ENCODE measurements at places on chromosomes 12 and 14.

- no peak for DNase-seq
Observed at GRCh38 chr14:69532561-69533340, 41.9 kb downstream of the CCDC177 start.

DNA sequence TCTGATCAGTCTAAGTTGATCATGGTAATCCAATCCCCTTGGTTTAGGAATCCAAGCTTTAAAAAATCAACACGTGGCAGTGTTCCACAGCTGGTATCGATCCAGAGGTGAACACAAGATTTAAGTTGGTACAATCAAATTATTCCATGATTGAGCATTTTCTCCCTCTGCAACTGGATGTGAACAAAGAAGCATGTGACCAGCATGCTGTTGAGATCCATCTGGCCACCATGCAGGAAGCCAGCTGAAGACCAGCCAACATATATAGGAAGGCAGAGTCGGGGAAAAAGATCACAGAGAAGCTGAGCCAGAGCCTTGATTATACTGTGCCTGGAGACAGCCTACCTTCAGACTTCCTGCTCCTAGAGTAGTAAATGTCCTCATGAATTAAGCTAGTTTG, 158.3 kb downstream of the SEC23A start:
- no peak for DNase-seq

GRCh38 chr14:96130391-96130790, 74.2 kb upstream of the BDKRB2 start:
- DNase-seq, result no peak

DNA sequence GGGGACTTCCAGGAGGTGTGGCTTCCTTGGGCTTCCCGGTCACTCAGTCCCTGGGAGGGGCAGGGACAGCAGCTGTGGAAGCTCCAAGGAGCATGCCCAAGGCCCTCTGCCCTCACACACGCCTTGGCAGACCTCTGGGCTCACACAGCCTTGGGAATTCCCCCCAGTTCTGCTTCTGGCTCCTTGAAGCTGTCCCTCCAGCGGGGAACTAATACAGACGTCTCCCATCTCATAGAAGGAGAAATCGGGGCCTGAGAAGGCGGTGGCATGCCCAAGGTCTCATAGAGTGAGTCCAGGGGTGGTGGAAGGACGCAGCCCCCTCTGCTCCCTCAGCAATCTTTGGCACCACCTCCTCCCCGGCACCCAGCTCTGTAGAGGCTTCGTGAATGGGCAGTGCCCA, 15.7 kb upstream of the TMEM119 start:
- DNase-seq, result no peak

DNA sequence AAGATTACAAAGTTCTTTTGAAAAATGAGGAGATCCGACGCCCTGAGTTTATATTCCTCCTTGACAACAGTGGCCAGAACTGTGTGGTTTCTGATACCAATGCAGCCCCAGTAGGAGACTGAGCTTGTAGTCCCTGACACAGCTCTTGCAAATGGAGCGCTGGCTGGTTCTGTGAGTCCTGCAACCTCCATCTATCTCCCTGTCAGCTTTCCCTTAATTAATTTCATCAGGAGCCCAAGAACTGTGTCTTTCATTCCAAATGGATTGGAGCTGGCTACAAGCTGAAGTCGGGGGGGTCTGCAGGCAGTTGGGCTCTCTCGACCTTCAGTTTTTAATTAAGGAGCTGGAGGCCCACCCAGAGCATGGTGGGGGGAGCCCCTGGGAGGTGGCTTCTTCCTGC, 160.6 kb downstream of the ADGRD1 start:
- DNase-seq, result no peak

DNA sequence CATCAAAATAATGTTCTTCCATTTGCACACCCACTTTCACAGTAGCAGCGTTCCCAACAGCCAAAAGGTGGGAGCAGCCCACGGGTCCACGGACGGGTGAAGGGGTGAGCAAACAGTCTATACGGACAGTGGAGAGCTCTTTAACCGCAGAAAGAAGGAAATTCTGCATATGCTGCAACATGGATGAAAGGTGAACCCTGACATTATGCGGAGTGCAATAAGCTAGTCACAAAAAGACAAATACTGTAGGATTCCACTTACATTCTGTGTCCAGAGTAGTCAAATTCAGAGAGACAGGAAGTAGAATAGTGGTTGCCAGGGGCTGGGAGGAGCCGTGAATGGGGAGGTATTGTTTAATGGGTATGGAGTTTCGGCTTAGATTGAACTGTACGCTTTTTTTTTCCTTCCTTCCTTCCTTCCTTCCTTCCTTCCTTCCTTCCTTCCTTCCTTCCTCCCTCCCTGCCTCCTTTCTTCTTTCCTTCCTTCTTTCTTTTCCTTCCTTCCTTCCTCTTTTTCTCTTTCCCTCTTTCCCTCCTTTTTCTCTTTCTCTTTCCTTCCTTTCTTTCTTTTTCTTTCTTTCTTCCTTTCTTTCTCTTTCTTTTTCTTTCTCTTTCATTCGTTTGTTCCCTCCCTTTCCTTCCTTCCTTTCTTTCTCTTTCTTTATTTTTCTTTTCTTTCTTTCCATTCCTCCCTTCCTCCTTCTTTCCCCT, 15.8 kb upstream of the ANKRD9 start:
- no peak for DNase-seq

DNA sequence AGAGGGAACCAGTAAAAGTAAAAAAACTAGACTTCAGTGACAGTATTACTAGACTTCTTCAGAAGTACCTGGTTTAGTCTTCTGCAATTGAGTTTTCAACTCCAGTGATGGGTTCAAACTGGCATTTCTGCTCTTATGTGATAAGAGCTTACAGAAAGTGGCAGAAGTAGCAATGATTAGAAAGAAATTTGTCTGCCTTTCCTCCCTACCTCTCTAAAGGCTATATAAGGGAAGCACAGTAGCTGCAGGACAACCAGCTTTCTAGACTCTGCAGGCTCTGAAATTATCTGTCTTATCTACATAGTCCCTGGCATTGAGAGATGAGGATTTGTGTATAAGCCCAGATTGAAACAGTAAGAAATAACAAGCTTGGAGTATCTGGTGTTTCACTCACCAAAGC, 107.5 kb downstream of the DAAM1 start:
- DNase-seq, result no peak

DNA sequence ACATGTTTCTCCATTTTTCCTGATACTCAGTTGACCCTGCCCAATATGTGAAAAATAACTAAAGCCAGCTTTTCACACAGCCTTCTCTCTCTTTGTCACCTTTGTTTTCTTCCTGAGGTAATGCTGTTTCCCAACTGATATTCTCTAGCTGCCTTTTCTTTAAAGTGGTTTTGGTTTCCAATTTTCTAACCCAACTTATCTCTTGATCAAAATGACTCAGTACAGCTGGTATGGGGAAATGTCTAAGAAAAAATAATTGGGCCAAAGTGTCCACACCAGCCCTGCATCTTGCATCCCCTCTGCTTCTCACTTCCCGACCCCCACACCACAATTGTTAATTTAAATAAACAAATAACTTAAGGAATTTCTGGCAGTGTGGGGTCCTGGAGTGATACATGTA, 193.8 kb downstream of the SYT1 start:
- DNase-seq, result no peak

DNA sequence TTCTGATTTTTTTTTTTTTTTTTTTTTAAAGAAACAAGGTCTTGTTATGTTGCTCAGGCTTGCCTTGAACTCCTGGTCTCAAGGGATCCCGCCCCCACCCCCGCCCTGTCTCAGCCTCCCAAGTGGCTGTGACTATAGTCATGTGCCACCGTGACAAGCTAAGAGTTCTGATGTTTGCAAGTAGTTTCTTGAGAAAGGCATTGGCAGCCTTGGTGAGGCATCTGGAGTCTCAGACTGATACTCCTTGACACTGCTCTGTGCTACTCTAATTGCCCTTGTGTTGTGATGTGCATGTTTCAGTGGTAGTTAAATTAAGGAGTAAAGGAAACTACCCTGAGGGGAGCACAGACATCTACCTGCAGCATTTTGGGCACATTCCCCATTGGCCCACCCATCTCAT, 46.2 kb upstream of the OR4E1 start:
- DNase-seq, result no peak

DNA sequence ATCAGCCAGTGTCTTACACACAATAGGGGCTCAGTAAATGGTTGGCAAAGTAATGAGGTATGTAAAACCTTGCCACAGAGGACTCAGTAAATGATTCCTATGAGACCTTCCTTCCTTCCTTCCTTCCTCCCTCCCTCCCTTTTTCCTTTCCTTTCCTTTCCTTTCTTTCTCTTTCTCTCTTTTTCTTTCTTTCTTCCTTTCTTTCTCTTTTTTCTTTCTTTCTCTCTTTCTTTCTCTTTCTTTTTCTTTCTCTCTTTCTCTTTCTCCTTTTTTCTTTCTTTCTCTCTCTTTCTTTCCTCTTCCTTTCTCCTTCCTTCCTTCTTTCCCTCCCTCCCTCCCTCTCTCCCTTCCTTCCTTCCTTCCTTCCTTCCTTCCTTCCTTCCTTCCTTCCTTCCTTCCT, 7.5 kb downstream of the SDS start:
- no peak for DNase-seq

DNA sequence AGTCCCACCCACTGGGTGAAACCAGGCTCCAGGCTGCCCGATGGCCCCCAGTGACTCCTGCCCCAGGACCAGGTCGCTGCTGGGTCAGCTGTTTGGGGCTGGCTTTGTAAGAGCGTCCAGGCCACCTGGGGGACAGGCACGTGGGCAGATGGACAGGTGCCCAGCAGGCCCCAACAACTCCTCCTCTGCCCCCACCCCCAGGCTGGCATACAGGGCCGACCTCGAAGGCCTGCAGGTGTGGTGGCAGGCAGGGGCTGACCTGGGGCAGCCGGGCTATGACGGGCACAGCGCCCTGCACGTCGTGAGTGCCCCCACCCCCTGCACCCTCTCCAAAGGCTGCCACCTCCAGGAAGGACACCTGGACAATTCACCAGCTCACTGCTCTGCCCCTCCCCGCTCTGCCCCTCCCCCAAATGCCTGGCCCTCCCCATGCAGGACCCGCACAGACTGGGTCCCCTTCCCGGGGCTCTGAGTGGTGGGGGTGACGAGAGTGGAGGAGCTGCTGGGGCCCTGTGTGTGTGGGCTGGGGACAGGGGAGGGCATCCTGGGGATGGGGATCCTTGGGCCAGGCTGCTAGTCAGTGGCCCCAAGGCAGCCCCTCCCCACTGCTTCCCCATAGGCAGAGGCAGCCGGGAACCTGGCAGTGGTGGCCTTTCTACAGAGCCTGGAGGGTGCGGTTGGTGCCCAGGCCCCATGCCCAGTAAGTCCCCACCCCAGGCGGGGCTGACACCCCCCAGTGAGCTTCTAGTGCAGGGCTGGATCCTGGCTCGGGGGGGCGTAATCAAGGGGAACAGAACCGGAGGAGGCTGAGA, 26.0 kb downstream of the ASPG start:
- no peak for DNase-seq

- DNase-seq, result no peak
Observed at GRCh38 chr12:124098887-124099286, 125.9 kb downstream of the ZNF664 start.

GRCh38 chr14:22276913-22277816, 311.9 kb downstream of the DAD1 start:
- DNase-seq, result no peak

GRCh38 chr12:68245180-68246021, 8.0 kb downstream of the IL22 start:
- no peak for DNase-seq

GRCh38 chr14:100223332-100224201, 15.4 kb upstream of the YY1 start:
- DNase-seq, result no peak

DNA sequence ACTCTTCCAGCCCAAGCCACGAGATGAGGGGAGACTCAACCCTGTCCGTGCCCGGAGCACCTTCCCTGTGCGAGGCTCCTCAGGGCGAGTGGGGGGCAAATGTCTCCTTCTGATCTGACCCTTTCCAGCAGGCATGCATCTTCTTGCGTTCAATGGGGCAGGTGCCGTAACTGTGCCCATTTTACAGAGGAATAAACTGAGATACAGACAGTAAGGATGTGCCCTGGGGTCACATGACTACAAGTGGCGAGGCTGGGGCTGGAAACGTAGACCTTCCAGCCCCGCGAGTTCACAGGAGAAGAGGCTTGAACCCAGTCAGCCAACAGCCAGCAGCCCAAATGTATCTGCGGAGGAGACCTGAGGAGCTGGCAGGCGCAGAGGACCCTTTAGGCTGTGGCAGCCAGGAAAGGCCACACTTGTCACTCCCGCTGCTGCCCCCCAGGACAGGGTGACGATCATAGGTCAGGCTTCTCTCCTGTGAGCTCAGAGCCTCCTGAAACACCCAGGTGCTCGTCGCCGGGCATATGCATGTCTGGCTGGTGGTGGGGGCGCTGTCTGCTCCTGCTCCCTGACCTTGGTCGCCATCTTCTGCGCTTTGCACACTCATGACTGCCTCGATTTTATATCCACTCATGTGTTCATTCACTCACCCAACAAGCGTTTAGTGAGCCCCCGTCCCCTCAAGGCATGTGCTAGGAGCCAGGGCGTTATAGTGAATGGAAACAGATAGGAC, 41.7 kb downstream of the CCDC88C start:
- DNase-seq, result no peak

DNA sequence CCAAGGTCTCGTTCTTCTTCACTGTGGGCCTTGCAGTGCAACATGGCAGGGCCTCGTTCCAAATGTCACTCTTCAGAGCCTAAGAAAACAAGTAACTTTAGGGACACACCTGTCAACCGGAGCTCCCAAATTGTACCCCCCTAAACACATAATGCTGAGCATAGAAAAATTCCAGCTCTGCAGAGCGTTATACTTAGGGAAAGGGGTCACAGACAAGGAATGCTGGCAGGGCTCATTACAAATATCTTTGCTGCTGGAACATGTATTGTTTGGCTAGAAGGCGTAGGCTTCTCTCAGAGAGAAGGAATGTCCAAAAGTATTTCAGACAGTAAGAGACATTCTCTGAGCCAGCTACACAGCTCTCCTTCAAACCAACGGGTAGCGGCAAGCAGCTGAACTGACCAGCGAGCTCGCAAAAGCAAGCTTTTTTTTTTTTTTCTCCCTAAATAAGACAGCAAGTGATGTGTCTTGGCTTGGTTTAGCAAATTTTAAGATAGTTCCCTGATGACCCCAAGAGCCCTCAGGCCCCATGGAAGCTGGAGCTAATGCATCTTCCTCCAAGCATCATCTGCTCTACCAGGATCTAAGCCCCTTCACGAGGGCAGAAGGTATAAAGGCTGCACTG, 24.5 kb downstream of the SSH1 start:
- no peak for DNase-seq

DNA sequence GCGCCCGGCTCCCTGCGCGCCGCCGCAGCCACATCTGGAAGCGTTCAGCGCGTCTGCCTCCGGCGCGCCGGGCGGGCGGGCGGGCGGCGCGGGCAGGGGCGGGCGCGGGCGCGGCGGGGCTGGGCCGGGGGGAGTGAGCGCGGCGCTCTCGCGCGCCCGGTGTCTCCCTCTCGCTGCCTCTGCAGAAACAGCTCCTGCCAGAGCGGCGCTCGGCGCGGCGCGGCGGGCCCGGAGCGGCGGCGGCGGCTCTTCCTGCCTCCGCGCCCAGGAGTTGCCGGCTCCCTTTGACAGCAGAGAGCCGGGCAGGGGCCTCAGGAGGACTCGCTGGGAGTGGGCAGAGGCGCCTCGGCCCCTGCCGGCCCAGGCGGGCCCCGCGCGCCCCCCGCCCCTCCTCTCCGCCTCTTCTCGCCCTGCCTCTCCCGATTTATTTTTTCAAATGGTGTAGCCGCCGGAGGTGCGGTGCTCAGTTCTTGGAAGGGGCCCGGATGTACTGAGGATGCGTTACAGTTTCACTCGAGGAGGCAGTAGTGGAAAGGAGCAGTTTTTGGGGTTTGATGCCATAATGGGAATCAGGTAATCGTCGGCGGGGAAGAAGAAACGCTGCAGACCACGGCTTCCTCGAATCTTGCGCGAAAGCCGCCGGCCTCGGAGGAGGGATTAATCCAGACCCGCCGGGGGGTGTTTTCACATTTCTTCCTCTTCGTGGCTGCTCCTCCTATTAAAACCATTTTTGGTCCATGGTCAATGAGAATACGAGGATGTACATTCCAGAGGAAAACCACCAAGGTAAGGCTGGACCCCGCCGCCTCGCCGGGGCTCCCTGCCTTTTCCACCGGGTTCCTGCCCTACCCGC, at the start of gene CACNA1C:
CACNA1C (plus strand) TSS at position 162 of the 853 bp plus-strand sequence; CDS start at position 738, 576 bp downstream.
- no peak for DNase-seq
